ENCODE measurements at places on chromosomes 13 and 19.

- DNase-seq: no peak
Measured at GRCh38 chr13:60311527-60311926, 85.5 kb upstream of the TDRD3 start.

DNA sequence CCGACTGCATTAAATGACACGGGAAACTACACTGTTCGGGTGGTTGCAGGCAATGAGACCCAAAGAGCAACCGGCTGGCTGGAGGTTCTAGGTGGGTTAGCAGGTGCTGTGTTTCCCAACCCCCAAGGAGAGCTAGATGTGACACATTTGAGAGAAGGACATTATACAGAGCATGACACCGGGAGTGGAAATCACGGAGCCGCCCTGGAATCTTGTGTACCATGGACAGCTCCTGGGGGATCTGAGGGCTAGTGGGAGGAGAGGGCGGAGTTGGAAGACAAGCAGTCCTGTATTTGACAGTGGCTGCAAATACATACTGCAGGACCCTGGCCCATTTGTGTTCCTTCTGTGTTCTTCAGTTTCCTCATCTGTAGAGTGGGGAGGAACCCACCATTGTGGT is 2.3 kb downstream of the CEACAM18 start:
- DNase-seq: no peak

GRCh38 chr13:112513761-112514160 is 74.2 kb downstream of the TUBGCP3 start:
- DNase-seq: no peak

- no peak for DNase-seq
Measured at GRCh38 chr13:101511161-101511560, 58.7 kb downstream of the ITGBL1 start.

DNA sequence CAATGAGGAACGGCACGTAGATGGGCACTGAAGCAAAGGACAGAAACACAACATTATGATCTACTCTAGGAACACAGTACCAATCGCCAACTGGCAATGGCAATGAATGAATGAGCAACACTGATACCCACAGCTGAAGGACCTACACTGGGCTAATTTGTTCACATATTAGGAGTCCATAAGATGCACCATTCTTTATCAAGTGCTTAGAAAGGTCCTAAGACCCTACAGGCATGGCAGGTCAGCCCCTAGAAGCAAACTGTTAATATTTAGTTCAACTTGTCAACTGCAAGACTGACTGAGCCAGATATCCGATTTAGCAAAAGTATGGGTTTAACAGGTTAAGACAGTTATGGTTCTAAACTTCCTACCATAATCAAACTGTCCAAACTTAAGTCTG is 4.8 kb downstream of the SHISA2 start:
- DNase-seq: no peak

DNA sequence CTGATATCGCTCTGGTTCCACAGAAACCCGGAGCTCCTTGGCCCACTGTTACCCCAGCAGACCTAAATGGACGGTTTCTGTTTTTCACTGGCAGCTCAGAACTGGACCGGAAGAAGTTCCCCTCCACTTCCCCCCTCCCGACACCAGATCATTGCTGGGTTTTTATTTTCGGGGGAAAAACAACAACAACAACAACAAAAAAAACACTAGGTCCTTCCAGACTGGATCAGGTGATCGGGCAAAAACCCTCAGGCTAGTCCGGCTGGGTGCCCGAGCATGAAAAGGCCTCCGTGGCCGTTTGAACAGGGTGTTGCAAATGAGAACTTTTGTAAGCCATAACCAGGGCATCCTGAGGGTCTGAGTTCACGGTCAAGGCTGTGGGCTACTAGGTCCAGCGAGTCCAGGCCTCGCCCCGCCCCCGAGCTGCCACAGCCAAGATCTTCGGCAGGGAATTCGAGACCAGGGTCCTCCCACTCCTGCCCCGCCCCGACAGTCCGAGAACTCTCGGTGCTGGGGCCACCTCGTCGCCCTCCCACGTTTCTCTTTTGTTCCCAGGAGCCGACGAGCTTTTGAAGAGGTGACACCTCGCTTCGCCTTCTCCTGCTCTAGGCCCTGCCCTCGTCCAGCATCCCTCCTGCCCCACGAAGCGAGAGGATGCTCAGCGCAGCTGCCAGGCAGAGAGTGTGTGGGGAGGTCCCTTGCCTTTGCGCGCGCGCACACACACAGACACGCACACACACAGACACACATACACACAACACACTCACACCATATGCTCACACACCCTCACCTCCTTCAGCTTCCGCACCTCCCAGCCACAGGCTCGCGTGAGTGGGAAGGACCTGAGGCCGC is 8.8 kb downstream of the ZIC2 start:
- no peak for DNase-seq

Measured in activated T-cell treated with anti-CD3 and anti-CD28 coated beads for 24 hours (primary cell).